T-helper 2 cell (primary cell): ENCODE measurements at places on chromosomes 7 and 10.

DNA sequence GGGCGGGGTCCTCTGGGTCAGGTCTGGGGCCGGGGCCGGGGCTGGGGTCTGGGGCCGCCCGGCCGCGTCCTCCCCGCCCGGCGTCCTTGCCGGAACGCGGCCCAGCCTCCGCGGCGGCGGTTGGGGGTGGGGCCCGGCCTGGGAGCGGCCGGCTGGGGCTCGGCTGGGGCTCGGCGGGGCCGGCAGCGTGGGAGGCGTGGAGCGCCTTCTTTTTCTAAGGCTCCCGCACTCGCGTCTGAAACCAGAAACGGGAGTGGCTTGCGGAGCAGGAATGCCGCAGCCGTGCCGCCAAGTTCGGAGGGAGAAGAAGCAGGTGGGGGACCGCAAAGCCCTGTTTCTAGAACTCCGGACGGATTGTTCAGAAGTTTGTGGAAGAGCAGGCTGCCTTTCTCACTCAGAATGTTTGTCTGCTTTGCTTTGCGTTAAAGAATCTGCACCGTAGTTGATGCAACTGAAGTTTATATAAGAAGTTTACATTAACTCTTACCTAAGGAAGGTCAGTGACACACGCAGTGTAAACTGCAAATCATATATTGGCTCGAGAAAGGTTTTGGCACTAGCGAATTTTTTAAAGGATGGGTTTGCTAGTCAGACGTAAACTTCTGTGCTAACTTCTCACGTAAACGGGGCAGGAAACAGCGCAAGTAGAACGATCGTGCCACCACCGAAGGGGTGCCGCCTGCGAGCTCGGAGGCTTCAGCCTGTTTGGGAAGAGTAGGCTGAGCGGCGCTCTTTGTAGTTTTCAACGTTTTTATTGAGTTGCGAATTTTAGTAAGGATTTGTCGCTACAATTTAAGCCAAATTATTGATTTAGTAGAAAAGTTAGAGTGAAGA lies 729 bp downstream of the DNAJB6 start:
- peak; percentile 26 for DNase-seq

DNA sequence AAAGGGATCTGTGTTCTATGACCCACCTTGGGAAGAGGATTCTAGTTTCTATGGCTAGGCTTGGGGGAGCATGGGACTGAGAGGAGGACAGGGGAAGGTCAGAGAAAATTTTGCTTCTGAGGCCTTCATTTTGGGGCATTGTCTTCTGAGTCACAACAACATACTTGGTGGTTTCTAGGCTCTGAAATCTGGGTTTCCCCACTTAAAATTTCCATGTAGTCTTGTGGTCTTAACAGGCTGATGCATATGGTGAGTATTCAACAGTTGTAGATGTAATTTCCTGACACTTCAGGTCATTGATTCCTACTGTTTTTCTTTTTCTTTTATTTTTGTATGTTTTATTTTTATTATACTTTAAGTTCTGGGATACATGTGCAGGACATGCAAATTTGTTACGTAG lies 88.5 kb downstream of the ANKRD7 start:
- no peak for DNase-seq

GRCh38 chr10:102449321-102450123 lies 1.8 kb downstream of the C10orf95 start:
- peak; percentile 95 for DNase-seq

DNA sequence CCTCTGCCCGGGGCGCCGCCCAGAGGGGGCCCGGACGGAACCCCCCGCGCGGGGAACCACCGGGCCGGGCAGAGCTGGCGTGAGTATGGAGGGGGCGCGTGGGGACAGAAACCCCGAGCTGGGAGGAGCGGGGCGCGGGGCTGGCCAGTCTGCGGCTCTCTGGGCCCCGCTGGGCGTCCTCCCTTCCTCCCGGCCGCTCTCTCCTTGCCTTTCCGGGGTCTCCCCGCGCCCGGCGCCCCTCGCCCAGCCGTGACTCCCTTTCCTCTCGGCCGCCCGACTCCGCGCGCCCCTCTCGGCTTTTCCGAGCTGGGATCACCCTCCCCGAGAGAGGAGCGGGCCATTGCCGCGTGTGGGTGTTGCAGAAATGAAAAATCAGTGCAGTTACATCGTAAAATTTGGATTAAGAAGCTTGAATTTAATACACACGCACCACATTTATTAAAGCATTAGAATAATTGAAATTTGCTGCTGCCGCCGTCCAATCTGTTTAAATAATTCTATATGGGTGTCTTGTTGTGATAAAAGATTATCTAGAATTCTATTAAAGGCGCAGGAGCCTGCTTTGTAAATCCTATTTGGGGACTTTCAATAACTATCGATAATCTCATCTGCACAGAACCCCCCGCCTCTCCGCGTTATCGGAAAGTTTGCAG lies 9.1 kb downstream of the UNCX start:
- no peak for DNase-seq

DNA sequence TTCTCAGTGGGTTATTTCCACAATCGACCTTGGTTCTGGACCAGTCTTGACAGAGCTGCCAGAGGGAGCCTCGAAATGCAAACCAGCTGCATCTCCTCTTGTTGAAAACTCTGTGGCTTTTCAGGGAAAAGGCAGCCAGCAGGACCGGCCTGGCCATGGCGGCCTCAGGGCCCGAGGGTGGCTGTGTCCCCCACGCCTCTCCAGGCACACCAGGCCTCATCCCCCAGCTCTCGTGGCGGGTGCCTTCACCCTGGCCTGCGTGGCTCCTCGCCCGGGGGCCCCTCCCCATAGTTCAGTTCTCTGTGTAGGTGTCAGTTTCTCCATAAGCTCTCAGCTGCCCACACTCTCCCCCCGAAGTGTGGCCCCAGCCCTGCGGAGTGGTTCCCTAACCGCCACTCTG lies 63.5 kb downstream of the MGMT start:
- DNase-seq, result no peak

DNA sequence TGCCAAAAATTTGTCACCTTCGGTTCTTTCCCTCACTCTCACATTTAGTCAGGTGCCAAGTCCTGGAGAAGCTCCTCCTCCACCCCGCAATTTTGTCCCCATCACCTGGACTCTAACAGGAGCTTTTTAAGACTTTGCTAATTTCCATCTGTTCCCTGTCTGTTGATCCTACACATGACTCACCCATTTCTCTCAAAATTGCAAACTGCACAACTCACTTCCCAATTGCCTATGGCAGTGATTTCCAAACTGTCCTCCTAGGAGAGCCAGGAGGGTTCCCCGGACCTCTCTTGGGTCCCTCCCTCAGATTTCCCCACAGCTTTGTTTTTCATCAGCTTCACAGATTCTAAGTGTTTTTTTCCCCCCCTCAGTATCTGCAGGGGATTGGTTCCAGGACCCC lies 120.3 kb downstream of the WNT2 start:
- DNase-seq, result no peak

DNA sequence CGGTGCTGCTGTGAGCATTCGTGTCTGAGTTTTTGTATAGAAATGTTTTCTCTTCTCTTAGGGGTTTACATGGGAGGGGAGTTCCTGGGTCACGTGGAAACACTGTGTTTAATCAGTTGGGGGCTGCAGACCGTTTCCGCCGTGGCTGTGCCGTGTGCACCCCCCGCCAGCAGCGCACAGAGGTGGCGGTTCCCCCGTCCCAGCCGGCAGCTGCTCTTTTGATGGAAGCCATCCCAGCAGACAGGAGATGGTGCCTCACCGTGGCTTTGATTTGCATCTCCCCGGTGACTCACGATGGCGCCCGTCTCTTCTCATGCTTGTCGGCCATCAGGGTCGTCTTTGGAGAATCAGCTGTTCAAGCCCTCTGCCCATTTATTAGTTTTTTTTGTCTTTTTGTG lies 34.9 kb upstream of the FOXL3 start:
- no peak for DNase-seq

DNA sequence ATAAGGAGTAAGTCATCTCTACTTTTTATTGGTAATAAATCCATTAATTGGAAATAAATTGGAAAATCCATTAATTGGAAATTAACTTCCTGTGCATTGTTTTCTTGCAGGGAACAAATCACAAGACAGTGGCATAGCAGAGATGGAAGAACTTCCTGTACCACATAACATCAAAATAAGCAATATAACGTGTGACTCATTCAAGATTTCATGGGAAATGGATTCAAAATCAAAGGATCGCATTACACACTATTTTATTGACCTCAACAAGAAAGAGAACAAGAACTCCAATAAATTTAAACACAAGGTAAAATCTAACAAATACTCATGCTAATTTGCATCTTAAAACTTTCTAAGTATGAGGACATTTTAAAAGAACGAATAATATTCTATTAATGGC lies 57.8 kb downstream of the PHYHIPL start:
- no peak for DNase-seq

- no peak for DNase-seq
These were observed 12.8 kb upstream of the DRGX start for GRCh38 chr10:49408519-49409306.

- no peak for DNase-seq
These were observed 585.1 kb downstream of the GATA3 start for GRCh38 chr10:8639486-8640185.

- no peak for DNase-seq
These were observed 285.9 kb upstream of the NEBL start for GRCh38 chr10:21183025-21183424.

DNA sequence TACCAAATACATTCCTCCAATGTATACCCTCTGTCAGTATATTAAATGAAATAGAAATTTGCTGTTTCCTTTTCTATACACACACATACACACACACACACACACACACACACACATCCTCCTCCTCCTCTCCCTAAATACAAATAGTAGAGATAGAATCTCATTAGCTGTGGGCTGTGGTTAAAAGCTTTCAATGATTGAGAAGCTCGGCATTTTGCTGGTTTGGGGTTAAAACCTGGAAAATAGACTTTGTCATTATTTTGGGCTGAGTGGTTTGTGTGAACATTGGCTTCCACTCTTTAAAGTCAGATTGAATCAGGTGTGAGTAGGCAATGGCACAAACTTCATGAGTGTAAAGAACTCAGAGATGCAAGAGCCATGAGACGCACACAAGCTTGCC lies 596.0 kb downstream of the XPNPEP1 start:
- no peak for DNase-seq

GRCh38 chr7:49789736-49790135 lies 16.3 kb downstream of the VWC2 start:
- no peak for DNase-seq

- DNase-seq, result no peak
These were observed 84.6 kb upstream of the FAM3C start for GRCh38 chr7:121480566-121481335.

GRCh38 chr10:12699781-12700556 lies 301.5 kb downstream of the CCDC3 start:
- no peak for DNase-seq

GRCh38 chr7:130145424-130146100 lies 59.6 kb downstream of the TMEM209 start:
- no peak for DNase-seq
